ENCODE measurements at places on chromosomes 1 and 21.

- no peak for DNase-seq
These were observed 117.2 kb downstream of the EPHB2 start for GRCh38 chr1:22827666-22828483.

DNA sequence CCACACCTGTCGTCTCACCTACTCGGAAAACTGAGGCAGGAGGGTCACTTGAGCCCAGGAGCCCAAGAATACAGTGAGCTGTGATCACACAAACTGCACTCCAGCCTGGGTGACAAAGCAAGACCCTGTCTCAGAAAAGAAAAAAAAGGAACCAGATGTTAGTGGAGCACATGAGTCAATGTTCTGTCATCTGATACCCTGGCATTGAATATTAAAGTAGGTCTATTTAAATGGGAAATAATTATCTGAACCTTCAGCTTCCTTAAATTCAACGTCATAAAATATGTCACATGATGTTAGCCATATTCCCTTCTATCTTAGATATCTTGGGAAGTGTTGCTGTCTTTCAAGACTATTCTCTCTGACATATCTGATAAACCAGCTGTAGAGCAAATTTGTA is 47.3 kb downstream of the NCAM2 start:
- no peak for DNase-seq

DNA sequence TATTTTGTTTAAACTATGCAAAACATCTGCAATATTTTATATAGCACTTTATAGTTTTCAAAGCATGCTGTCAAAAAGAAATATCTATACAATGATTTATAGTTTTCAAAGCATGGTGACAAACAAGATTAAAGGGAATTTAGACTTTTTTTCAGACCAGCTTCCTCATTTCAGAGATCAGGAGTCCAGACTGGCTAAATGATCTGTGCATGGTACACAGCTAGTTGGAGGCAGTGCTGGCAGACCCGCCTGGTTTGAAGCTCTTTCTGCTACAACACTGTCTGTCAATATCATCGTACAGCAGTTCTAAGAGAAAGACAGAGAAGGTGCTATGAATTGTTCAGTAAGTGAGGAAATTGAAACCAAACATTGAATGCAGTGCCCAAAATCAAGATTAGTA is 479.0 kb downstream of the PTBP2 start:
- DNase-seq = no peak

- DNase-seq = no peak
These were observed 794 bp upstream of the TOR3A start for GRCh38 chr1:179080866-179081686.

- no peak for DNase-seq
These were observed 38.5 kb upstream of the KCNK1 start for GRCh38 chr1:233575450-233575849.
